ENCODE measurements at places on chromosomes 1 and 21.

- DNase-seq, result no peak
These were observed 96.1 kb downstream of the IER5 start for GRCh38 chr1:181184621-181185020.

DNA sequence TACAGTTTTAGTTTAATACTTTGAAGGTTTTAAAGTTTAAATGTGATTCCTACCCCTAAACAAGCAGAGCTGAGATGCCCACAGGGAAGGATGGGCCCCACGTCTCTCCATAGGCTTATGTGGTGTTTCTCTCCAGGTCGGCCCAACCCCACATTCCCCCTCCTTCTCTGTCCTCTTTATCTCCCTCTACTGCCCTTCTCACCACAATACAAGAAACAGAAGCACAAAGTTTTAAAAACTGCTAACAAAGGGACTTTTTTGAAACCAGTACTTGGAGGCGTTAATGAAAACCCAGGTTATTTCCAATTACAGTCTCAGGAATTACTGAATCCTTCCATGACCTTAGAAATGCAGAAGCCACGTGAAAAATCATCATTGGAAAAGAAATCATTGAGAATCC lies 324.0 kb downstream of the NTNG1 start:
- no peak for DNase-seq

GRCh38 chr1:158716335-158716734 lies 4.2 kb downstream of the OR6K3 start:
- no peak for DNase-seq

GRCh38 chr21:36926989-36927718 lies 39.3 kb downstream of the HLCS start:
- DNase-seq, result no peak

- DNase-seq, result no peak
These were observed 18.0 kb downstream of the NLRP3 start for GRCh38 chr1:247434005-247434404.

GRCh38 chr1:111481387-111482221 lies 7.8 kb downstream of the C1orf162 start:
- DNase-seq, result peak; percentile 47

DNA sequence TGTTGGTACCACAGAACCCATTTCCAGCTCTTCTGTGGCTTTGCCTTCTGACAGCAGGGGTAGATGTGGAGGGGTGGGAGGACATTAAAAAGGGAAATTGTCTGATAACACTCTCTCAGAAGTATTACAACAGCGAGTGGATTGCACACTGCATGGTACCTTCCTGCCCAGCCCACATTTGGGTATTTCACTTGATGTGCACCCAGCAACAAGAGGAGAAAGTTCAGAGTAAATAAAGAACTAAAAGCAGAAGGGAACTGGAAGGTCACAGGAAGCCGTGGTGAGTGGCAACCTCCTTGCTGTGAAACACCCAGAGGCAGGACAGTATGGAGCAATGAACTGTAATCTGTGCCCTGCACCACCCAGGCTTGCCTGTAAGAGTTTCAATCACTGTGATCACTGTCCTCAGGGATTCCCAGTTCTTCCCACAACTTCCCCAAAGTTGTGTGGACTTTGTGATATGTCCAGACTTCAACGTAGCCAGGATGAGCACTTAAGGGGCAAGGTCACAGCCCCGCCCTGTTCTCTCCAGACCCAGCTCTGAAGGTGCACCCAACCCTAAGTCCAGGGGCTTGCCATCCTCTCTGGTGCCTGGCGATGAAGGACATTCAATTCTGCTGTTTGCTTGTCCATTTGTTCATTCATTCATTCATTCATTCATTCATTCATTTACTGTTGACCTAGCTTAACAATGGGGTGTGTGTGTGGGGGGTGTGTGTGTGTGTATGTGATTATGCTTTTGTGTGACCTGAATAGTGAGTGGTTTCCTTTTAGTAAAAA lies 18.7 kb upstream of the F5 start:
- no peak for DNase-seq

- DNase-seq, result no peak
These were observed 4.3 kb downstream of the TTC3 start for GRCh38 chr21:37077403-37077802.

GRCh38 chr1:87334351-87335174 lies 5.9 kb downstream of the LMO4 start:
- peak; percentile 46 for DNase-seq

DNA sequence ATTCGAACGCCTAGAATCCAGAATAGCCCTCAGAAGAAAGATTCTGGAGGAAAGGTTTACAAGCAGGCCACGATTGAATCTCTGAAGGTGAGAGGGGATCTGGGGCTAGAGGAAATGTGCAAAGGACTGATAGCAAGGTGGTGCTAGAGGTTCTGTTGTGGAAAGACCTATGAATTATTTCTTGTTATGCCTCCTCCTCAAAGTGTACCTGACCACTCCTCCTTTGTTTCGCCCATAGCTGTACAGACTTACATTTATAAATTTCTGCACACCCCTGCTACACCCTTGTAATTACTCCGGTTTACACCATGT lies 986 bp downstream of the TCEANC2 start:
- DNase-seq, result no peak

- no peak for DNase-seq
These were observed 5.1 kb upstream of the NT5C1A start for GRCh38 chr1:39676948-39677548.

DNA sequence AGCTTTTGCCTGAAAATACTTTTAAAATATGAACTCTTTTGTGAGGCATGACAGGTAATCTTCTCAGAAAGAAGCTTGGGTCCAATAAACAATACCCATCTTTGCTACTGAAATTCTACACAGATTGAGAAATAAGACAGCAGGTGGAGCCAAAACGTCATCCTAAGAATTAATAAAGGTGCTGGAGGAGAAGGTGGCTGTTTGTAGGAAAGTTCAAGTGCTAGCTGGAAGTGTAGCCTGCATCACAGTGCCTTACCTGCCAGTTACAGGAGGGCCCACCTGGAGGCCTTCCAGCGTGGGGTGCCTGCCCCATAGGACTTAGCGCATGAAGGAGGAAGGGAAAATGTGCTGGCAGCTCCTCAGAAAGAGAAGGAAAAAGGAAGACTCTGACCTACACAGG lies 93.7 kb downstream of the TTC3 start:
- DNase-seq, result no peak

GRCh38 chr1:185526344-185527307 lies 207.6 kb upstream of the HMCN1 start:
- DNase-seq, result no peak
